Psoas muscle (tissue), 8 donors: ENCODE measurements at places on chromosomes 2 and 18. TPM values are rescaled to one million over a fixed set of nuclear protein-coding genes. Genes with fewer than 3 reads are reported as not detected.

DNA sequence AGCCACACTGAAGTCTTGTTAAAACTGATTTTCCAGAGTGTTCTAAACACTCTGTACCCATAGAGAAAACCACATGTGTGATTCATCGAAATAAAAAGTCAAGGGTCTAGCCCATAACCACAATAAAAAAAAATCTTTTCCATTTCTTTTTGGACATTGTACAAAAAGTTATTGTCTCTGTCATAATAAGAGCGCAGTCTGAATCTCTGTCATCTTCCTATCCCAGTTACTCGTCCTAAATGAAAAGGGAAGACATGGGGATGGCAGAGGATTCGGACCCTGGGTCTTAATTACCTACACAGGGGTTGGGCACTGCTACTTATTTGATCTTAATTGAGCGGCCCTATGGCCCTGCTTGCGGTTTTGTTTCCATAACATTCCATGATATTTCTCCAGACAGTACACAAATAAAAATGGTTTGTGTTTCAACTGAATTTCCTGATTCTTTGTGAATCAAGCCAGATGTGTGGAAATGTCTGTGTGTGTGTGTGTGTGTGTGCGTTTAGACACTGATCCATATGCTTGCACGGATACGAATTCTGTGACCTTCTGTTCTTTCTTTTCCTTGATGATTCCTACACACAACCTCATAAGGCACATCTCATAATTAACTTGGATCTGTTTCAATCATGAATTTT is 133.4 kb upstream of the SPATS2L start:
- no peak for DNase-seq
- H3K36me3 ChIP-seq = no peaks in the 10 kb centered on the region
- H3K27me3 ChIP-seq = no peaks in the 10 kb centered on the region
- no peak overlapping the region for H3K27ac ChIP-seq
- peaks cover 3% of the 10 kb centered on the region for H3K4me1 ChIP-seq

- no peak overlapping the region for H3K27ac ChIP-seq
- DNase-seq = no peak
- H3K4me3 ChIP-seq = no peak overlapping the region
- H3K36me3 ChIP-seq = no peaks in the 10 kb centered on the region
These were observed 261.5 kb downstream of the PTGR3 start for GRCh38 chr18:74947417-74947816.

The KCNF1 gene
- total RNA-seq = not detected

The TBR1 gene
- not detected for total RNA-seq

The OSR1 gene
- 2.0 TPM for total RNA-seq
